Activated CD8-positive, alpha-beta T cell treated with anti-CD3 and anti-CD28 coated beads for 36 hours (primary cell): ENCODE measurements at places on chromosomes 3 and 15. TPM values are rescaled to one million over a fixed set of nuclear protein-coding genes. Genes with fewer than 3 reads are reported as not detected.

DNA sequence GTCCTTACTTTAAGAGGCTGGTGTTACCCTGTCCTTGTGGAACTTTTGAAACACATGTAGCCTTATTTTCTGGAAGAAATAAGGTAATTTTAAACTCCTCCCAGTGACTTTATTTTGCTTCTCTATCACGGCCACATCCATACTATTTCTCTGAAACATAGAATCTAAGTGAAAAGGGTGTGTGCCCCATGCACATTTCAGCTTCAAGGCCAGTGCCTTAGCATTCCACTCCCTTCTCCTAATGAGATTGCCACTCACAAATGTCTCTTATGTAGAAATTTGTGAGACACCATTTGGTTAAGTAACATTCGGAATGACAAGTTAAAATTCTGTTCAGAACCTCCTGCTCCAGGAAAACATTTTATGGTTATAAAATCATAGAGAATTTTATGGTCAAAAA lies 562.7 kb downstream of the TUSC7 start:
- no peaks in the 10 kb centered on the region for H3K27me3 ChIP-seq
- H3K4me1 ChIP-seq = no peaks in the 10 kb centered on the region
- H3K27ac ChIP-seq = no peak overlapping the region
- no peaks in the 10 kb centered on the region for H3K36me3 ChIP-seq

DNA sequence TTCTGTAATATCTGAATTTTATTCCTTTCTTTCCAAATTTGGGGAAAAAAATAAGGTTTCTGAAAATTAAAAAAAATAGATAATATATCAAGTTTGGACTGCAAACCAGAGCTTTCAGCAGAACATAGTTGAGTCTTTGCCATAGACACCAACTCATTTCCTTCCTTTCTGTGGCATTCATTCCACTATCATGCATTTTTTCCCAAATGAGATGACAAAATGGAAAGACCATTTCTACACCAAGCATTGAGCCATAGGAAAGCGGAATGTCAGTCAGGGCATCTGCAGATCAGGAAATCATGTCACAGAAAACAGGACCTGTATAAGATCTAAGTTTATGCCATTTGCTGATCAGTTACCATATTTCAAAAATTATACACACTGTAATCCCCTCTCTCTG lies 333.3 kb upstream of the THBS1 start:
- H3K4me1 ChIP-seq = peaks cover 24% of the 10 kb centered on the region
- H3K36me3 ChIP-seq = no peaks in the 10 kb centered on the region
- no peak for DNase-seq
- H3K27ac ChIP-seq = no peak overlapping the region
- no peak overlapping the region for H3K4me3 ChIP-seq
- H3K27me3 ChIP-seq = peaks cover 2% of the 10 kb centered on the region

- H3K4me1 ChIP-seq = no peaks in the 10 kb centered on the region
- H3K27me3 ChIP-seq = peaks cover 9% of the 10 kb centered on the region
- H3K36me3 ChIP-seq = no peaks in the 10 kb centered on the region
- H3K4me3 ChIP-seq = no peak overlapping the region
- DNase-seq = no peak
- no peak overlapping the region for H3K27ac ChIP-seq
Observed at GRCh38 chr3:87370007-87370406, 93.6 kb upstream of the POU1F1 start.

Gene FBN1
- total RNA-seq = 0.49 TPM

- no peak overlapping the region for H3K27ac ChIP-seq
- H3K4me1 ChIP-seq = no peaks in the 10 kb centered on the region
- no peaks in the 10 kb centered on the region for H3K27me3 ChIP-seq
- no peak for DNase-seq
Observed at GRCh38 chr3:189188466-189188865, 16.7 kb downstream of the TPRG1 start.

Gene TEX55
- total RNA-seq = not detected

Gene SLCO3A1
- total RNA-seq = 4.2 TPM

GRCh38 chr3:178001670-178002101 lies 534.5 kb upstream of the KCNMB2 start:
- DNase-seq = peak; percentile 65
- H3K27ac ChIP-seq = peak overlapping the region; percentile 92
- no peaks in the 10 kb centered on the region for H3K27me3 ChIP-seq
- H3K4me1 ChIP-seq = peaks cover 57% of the 10 kb centered on the region
- H3K36me3 ChIP-seq = peaks cover 25% of the 10 kb centered on the region

Gene VEPH1
- not detected for total RNA-seq

- H3K4me3 ChIP-seq = no peak overlapping the region
- no peaks in the 10 kb centered on the region for H3K4me1 ChIP-seq
Observed at GRCh38 chr3:87047852-87048251, 56.9 kb upstream of the VGLL3 start.

Gene LEKR1
- total RNA-seq = 0.40 TPM

Gene HRG
- not detected for total RNA-seq

DNA sequence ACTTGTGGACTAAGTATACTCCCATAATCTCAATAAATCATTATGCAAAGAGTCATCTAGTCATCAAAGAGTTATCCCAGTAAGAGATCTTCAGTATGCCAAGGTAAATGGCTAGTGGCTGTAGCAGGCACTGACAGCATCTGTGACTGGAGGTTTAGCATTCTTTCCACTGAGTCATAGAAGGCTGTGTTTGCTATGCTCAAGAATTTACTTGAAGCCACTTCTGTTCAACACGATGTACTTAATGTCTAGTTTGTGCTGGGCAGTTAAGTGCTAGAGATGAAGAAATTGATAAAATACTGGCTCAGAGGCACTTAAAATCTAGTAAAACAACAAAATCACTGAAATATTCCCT lies 13.0 kb downstream of the ZBED2 start:
- DNase-seq = no peak
- peaks cover 80% of the 10 kb centered on the region for H3K4me1 ChIP-seq
- H3K27me3 ChIP-seq = no peaks in the 10 kb centered on the region
- H3K27ac ChIP-seq = peak overlapping the region; percentile 66
- no peak overlapping the region for H3K4me3 ChIP-seq

Gene OR4F15
- not detected for total RNA-seq

DNA sequence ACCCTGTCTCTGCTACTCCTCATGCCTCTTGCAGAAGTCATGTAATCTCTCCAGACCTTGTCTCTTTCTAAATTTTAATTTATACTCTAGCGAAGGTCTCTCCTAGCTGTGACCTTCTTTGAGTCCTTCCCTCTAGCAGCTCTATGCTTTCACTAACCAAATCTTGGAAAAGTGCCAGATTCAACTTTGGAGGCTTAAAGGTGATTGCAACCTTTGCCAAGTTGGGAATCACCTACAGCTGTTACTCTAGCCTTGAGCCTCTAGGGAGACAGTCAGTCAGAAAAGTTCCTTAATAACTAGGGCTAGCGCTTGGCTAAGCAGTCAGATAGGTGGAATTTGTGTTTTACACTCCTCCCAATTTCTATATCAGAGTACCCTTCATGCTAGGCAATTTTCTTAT lies 46.1 kb upstream of the ABI3BP start:
- H3K4me1 ChIP-seq = no peaks in the 10 kb centered on the region
- H3K4me3 ChIP-seq = no peak overlapping the region
- no peak overlapping the region for H3K27ac ChIP-seq

GRCh38 chr3:71584394-71585011 lies 975 bp upstream of the FOXP1 start:
- no peaks in the 10 kb centered on the region for H3K27me3 ChIP-seq
- H3K4me3 ChIP-seq = peak overlapping the region; percentile 84
- peaks cover 59% of the 10 kb centered on the region for H3K4me1 ChIP-seq
- H3K36me3 ChIP-seq = peaks cover 12% of the 10 kb centered on the region

Gene SIDT1
- total RNA-seq = 21.0 TPM

- no peak overlapping the region for H3K4me3 ChIP-seq
- no peaks in the 10 kb centered on the region for H3K4me1 ChIP-seq
- H3K27me3 ChIP-seq = peaks cover 6% of the 10 kb centered on the region
- no peaks in the 10 kb centered on the region for H3K36me3 ChIP-seq
- no peak for DNase-seq
- H3K27ac ChIP-seq = no peak overlapping the region
Observed at GRCh38 chr3:72044231-72044855, 259.4 kb upstream of the PROK2 start.

GRCh38 chr15:85941186-85941855 lies 138.3 kb upstream of the AGBL1 start:
- H3K36me3 ChIP-seq = no peaks in the 10 kb centered on the region
- H3K27me3 ChIP-seq = peaks cover 5% of the 10 kb centered on the region
- DNase-seq = no peak

- H3K36me3 ChIP-seq = peaks cover 83% of the 10 kb centered on the region
- H3K27me3 ChIP-seq = no peaks in the 10 kb centered on the region
- H3K27ac ChIP-seq = peak overlapping the region; percentile 96
- H3K4me3 ChIP-seq = no peak overlapping the region
- H3K4me1 ChIP-seq = peaks cover 81% of the 10 kb centered on the region
Observed at GRCh38 chr3:16318176-16318575, 53.2 kb downstream of the OXNAD1 start.

Gene LINGO1
- total RNA-seq = not detected

GRCh38 chr3:139537361-139537760 lies 2.2 kb downstream of the RBP1 start:
- no peak overlapping the region for H3K27ac ChIP-seq
- peaks cover 39% of the 10 kb centered on the region for H3K27me3 ChIP-seq

Gene RTP4
- 3.6 TPM for total RNA-seq

DNA sequence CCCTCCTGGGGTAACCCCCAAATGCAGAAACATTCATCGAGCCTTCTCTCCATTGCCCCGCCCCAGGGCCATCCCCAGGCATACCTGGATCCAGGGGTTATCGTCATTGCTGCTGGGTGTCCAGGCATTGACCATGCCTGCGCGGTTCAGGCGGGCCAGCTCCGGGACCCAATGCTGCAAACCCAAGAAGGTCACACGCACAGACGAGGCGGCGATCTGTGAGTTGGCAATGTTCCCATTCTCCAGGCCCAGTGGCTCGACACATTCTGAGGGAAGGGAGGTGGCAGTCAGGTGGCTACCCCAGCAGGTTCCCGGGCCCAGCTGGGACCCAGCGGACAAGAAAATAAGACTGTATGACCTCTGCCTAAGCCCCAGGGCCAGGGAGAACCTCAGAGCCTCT lies 6.1 kb downstream of the MFGE8 start:
- H3K4me3 ChIP-seq = no peak overlapping the region
- H3K27ac ChIP-seq = no peak overlapping the region
- no peaks in the 10 kb centered on the region for H3K27me3 ChIP-seq
- peaks cover 24% of the 10 kb centered on the region for H3K4me1 ChIP-seq
- DNase-seq = no peak

Gene SKOR1
- total RNA-seq = 0.25 TPM

DNA sequence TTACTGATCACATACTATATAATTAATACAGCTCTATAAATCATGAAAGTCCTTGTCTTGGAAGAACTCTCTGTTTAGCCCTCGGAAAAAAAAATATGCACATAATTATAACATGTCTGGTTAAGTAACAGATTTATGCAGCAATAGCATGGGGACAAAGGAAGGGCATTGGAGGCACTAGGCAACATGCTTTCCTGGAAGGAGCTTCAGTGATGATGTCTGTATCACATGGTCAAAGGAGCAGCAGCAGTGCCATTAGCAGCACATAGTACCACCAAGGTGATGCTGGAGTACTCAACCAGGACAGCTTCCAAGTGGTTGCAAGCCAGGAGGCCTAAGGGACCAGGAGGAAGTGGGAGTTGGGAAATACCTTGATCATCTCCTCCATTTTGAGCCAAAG lies 36.3 kb upstream of the PHLDB2 start:
- H3K4me3 ChIP-seq = no peak overlapping the region
- no peaks in the 10 kb centered on the region for H3K27me3 ChIP-seq
- no peak overlapping the region for H3K27ac ChIP-seq
- no peaks in the 10 kb centered on the region for H3K36me3 ChIP-seq
- DNase-seq = no peak
- peaks cover 4% of the 10 kb centered on the region for H3K4me1 ChIP-seq

DNA sequence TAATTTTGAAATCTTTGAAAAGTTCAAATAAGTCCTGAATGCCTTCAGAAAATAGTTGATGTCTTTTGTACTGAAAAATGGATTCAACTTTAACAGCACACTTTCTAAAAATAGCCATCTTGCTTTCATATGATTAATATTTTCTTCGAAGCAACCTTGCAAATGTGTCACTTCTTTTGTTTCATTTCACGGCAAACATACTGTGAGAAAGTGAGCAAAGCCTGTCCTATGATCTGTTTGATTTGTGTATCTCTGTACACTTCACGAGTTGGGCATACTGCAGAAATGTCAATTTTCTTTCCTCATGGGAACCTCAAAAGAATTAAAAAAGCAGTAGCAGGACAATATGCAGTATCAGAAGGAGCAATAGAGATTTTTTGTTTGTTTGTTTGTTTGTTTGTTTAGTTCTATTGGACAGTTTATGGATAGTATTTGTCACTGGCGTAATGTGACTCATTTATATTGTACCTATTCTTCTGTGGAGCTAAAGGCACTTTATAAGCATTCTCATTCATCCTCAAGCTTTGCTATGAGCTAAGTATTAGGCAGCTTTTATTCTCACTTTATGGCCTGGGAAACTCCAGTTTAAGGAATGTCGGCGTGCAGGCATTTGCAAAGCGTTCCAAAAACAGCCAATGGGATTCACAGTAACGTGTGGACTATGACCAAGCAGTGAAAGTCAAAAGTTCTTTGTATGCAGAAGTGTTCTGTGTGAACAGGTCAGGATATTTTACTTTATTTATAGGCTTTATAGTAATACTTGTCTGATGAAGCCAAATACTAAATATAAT lies 572.0 kb downstream of the NAALADL2 start:
- H3K36me3 ChIP-seq = no peaks in the 10 kb centered on the region
- no peaks in the 10 kb centered on the region for H3K27me3 ChIP-seq
- no peaks in the 10 kb centered on the region for H3K4me1 ChIP-seq
- H3K4me3 ChIP-seq = no peak overlapping the region
- DNase-seq = no peak
- H3K27ac ChIP-seq = no peak overlapping the region

DNA sequence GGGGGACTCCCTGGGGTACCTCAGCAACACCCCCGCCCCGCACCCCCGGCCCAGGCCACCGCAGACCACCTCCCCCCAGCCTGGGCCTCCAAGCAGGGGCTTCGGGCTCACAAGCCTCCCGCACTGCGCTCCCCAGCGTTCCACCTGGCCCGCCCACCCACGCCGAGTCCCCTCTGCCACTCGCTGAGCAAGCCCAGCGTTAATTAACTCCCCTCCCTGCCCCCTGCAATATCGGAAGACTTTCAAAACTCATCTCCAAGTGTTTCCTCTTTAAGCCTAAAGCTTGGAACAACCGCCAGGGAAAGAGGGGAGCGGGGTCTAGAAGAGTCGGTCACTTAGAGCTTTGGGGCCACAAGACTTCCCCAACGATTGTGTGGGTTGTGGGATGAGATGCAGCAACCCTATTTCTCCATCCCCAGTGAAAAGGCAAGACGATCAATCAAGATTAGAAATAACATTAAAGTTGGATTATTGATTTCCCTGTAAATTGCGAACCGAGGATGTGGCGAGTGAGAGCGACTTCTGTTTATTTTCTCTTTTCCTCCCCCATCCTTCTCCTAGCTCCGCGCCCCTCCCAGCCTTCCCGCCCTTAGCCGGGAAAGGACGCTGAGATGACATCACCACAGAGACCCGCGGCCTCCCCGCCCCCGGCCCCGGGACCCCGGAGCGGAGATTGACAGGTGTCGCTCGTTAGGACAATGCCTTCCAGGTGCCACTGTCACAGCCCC lies 30.2 kb downstream of the NR2F2 start:
- DNase-seq = no peak
- no peak overlapping the region for H3K4me3 ChIP-seq
- H3K27me3 ChIP-seq = peaks cover 72% of the 10 kb centered on the region
- no peak overlapping the region for H3K27ac ChIP-seq
- peaks cover 19% of the 10 kb centered on the region for H3K4me1 ChIP-seq
- peaks cover 2% of the 10 kb centered on the region for H3K36me3 ChIP-seq
